ENCODE measurements at places on chromosomes 16 and 17. TPM values are rescaled to one million over a fixed set of nuclear protein-coding genes. Genes with fewer than 3 reads are reported as not detected.

GRCh38 chr16:61105544-61105943, 930.7 kb downstream of the CDH8 start:
- DNase-seq: no peak

Gene CACNA1G
- 0.36 TPM for total RNA-seq

- DNase-seq: no peak
Measured at GRCh38 chr16:22210854-22211253, 4.8 kb downstream of the EEF2K start.

GRCh38 chr17:42247734-42248133, 28.5 kb downstream of the STAT5B start:
- no peak for DNase-seq

GRCh38 chr16:47905771-47906170, 250.0 kb downstream of the ABCC12 start:
- DNase-seq: no peak

- peak; percentile 56 for DNase-seq
Measured at GRCh38 chr16:30472328-30472942, at the start of gene ITGAL. Gene ITGAL, plus strand, starts transcription at chr16:30472742. Its CDS starts 96 bp downstream, at chr16:30472838.

Gene SLC52A1
- 2.5 TPM for total RNA-seq

DNA sequence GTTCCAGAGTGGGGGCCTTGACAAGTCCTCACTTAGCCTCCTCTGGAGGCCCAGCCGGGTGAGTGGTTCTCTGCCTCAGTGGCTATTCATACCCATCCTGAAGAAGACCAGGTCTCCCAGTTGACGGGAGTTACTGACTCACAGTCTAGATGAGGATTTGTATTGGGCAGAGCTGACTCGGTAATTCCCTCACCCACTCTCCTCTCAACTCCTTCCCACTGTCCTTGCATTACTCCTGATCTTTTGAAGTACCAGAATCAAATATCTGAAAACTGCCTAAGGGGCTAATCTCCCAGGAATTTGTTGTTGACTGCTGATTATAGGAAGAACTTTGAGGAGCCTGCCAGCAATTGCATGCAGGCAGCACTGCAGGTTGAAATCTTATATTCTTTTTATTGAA, 14.2 kb downstream of the SAP30BP start:
- no peak for DNase-seq
